ENCODE measurements at places on chromosomes 7 and 10.

- no peak for DNase-seq
Measured at GRCh38 chr7:135434047-135434446, 75.9 kb downstream of the CNOT4 start.

- no peak for DNase-seq
Measured at GRCh38 chr7:31002256-31002655, 38.5 kb downstream of the GHRHR start.

- no peak for DNase-seq
Measured at GRCh38 chr10:9172276-9172675, 1117.8 kb downstream of the GATA3 start.

DNA sequence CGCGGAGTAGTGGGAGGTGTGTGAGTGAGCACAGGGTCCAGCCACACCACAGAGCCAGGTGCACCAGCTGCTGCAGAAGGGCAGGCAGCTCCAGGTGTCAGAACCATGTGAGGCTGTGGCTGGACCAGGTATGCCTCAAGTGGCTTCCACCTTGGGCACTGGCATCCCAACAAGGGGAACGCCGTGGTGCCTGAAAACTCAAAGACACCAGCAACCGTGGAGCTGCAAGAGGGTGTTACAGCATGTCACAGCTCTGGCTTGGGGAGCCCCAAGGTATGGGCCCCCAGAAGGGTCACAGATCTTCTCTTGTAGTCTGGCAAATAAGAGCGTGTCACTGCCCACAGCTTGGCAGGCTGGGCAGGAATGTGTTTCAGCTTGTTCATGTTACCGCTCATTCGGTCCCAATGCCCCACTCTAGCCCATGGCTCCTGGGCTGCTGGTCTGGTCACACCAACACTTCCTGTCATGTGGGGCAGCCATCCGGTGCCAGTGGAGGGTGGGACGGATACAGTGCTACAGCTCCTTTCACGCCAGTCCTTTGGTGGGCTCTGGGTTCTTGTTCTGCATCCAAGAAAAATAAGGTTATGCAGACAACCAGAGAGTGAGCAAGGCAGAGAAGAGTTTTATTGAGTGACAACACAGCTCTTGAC is 29.8 kb downstream of the STRA8 start:
- DNase-seq, result no peak

All from activated T-helper 1 cell treated with anti-CD3 and anti-CD28 coated beads, Interleukin-2, amount 50 U/mL, for 16 hours (primary cell).